GM23338 (cell line): ENCODE measurements at places on chromosomes 5 and 9. TPM values are rescaled to one million over a fixed set of nuclear protein-coding genes. Genes with fewer than 3 reads are reported as not detected.

Gene ADCY2
- 20.0 and 23.8 TPM in 2 replicates for polyA plus RNA-seq

Gene SHOC1
- 0.21 and 0.39 TPM in 2 replicates for polyA plus RNA-seq

Gene SPINK7
- polyA plus RNA-seq: not detected in 2 replicates

Gene EXOSC3
- 143 and 149 TPM in 2 replicates for polyA plus RNA-seq

Gene IL33
- polyA plus RNA-seq: not detected in 2 replicates

Gene RASA1
- polyA plus RNA-seq: 7.1 and 9.3 TPM in 2 replicates

Gene TNFAIP8
- 10.6 and 12.8 TPM in 2 replicates for polyA plus RNA-seq

Gene SMARCA2
- polyA plus RNA-seq: 18.4 and 21.7 TPM in 2 replicates

Gene INSL4
- polyA plus RNA-seq: not detected in 2 replicates

Gene CNTNAP3B
- polyA plus RNA-seq: 1.1 and 2.0 TPM in 2 replicates

Gene BARHL1
- not detected in 2 replicates for polyA plus RNA-seq

Gene GALNT10
- 2.6 and 3.2 TPM in 2 replicates for polyA plus RNA-seq

Gene DDX4
- polyA plus RNA-seq: not detected in 2 replicates

Gene SNCB
- polyA plus RNA-seq: 13.5 and 13.8 TPM in 2 replicates

Gene GABRA1
- 0.42 and 0.52 TPM in 2 replicates for polyA plus RNA-seq

Gene ELAVL2
- 15.3 and 18.6 TPM in 2 replicates for polyA plus RNA-seq

Gene UBAP1
- polyA plus RNA-seq: 16.8 and 17.4 TPM in 2 replicates

Gene SPAG8
- polyA plus RNA-seq: 0.17 and 0.45 TPM in 2 replicates

Gene COL27A1
- 8.6 and 10.5 TPM in 2 replicates for polyA plus RNA-seq

Gene CTXN3
- polyA plus RNA-seq: not detected in 2 replicates

Gene SPINK5
- 6.9 and 8.8 TPM in 2 replicates for polyA plus RNA-seq

Gene DMRT1
- polyA plus RNA-seq: 0.23 TPM in 1 of 2 replicates, not detected in the other

Gene C5orf47
- 0.50 and 1.1 TPM in 2 replicates for polyA plus RNA-seq

Gene ENTPD2
- 1.8 and 2.9 TPM in 2 replicates for polyA plus RNA-seq

Gene SLC45A2
- polyA plus RNA-seq: not detected in 2 replicates

Gene KLF4
- polyA plus RNA-seq: 6.0 and 8.3 TPM in 2 replicates

Gene NR5A1
- polyA plus RNA-seq: not detected in 2 replicates

Gene PKD2L2
- polyA plus RNA-seq: 0.16 TPM in 1 of 2 replicates, not detected in the other

Gene BTNL3
- 0.08 TPM in 1 of 2 replicates, not detected in the other for polyA plus RNA-seq

Gene MLLT3
- polyA plus RNA-seq: 6.1 and 7.5 TPM in 2 replicates

Gene SCGB3A1
- not detected in 2 replicates for polyA plus RNA-seq

Gene PCDHGB6
- polyA plus RNA-seq: 1.6 and 2.8 TPM in 2 replicates
